ENCODE measurements at places on chromosomes 5 and 9. TPM values are rescaled to one million over a fixed set of nuclear protein-coding genes. Genes with fewer than 3 reads are reported as not detected.

The P4HA2 gene
- total RNA-seq, result 155 TPM

The OTULINL gene
- 0.36 TPM for total RNA-seq

The ASPN gene
- total RNA-seq, result 1.2 TPM

The LCN9 gene
- total RNA-seq, result not detected

The TAF1L gene
- total RNA-seq, result not detected

The CCDC187 gene
- under 0.01 TPM for total RNA-seq

The SQSTM1 gene
- 826 TPM for total RNA-seq

The GLDC gene
- 0.72 TPM for total RNA-seq

The COL23A1 gene
- total RNA-seq, result not detected

The SLC34A1 gene
- total RNA-seq, result not detected

The LCN2 gene
- not detected for total RNA-seq

The SAXO1 gene
- under 0.01 TPM for total RNA-seq

The FGFR4 gene
- total RNA-seq, result 1.1 TPM

The ZNF366 gene
- not detected for total RNA-seq

The SPAAR gene
- total RNA-seq, result 0.72 TPM

The CHD1 gene
- total RNA-seq, result 47.4 TPM
